ENCODE measurements at places on chromosomes 7 and 10.

DNA sequence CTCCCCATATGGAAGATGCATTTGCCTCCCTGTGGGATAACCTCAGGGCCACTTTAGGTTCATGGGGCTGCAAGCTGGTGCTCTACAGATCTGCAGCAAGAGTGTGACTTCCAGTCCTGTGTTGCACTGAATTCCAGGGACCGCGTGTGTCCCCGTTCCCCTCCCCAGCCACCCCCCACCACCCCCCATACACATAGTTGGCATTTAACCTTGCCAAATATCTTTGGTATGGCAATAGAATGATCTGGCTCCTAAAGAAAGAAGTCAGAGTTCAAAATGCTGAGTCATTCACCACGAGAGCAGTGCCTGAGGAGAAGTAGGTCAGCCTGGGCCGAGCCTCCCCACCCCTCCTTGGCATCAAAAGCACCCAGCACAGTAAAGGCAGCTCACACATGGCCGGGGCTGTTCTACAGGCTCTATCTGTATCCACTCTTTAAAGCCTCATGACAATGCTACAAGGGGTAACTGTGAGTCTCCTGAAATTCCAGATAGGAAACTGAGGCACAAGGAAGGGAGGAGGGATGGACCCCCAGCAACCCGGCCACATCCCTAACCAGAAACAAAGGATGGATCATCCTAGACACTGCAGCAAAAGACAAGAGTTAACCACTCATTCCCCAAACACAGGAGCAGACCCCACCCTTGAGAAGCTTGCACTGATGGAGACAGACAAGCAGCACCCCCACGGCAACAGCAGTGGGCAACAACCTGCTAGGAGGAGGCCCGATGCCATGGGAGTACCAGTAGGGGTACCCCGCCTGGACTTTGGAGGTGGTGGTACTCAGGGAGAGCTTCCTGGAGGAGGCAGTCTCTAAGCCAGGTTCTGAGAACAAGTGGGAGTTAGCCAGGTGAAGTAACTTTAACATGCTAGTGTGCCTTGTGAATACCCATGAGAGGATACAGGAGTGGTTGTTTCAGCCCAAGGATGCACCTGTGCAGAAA lies 70.3 kb upstream of the NANOS1 start:
- peak; percentile 56 for DNase-seq

GRCh38 chr10:79070081-79070605 lies 1.4 kb downstream of the ZMIZ1 start:
- no peak for DNase-seq

GRCh38 chr10:90179696-90180407 lies 478.5 kb downstream of the KIF20B start:
- DNase-seq, result peak; percentile 99

DNA sequence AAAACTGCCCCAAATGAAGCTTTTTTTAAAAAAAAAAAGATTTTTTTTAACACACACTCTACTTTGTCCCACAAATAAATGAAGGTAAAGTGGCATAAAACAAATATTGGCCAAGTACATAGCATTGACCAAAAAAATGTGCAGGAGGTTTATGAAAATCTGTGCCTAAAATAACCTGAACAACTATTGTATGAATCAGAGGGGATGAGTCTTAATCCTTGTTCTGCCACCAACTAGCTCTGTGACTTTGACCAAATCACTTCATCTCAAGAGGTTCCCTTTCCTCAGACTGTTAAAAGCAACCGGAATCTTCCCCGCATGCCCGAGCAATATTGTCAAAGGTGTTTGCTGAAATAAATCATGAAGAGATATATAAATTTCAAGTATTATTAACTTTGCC lies 150.4 kb upstream of the NEBL start:
- no peak for DNase-seq

GRCh38 chr10:122657255-122657654 lies 42.4 kb downstream of the C10orf120 start:
- DNase-seq, result no peak

DNA sequence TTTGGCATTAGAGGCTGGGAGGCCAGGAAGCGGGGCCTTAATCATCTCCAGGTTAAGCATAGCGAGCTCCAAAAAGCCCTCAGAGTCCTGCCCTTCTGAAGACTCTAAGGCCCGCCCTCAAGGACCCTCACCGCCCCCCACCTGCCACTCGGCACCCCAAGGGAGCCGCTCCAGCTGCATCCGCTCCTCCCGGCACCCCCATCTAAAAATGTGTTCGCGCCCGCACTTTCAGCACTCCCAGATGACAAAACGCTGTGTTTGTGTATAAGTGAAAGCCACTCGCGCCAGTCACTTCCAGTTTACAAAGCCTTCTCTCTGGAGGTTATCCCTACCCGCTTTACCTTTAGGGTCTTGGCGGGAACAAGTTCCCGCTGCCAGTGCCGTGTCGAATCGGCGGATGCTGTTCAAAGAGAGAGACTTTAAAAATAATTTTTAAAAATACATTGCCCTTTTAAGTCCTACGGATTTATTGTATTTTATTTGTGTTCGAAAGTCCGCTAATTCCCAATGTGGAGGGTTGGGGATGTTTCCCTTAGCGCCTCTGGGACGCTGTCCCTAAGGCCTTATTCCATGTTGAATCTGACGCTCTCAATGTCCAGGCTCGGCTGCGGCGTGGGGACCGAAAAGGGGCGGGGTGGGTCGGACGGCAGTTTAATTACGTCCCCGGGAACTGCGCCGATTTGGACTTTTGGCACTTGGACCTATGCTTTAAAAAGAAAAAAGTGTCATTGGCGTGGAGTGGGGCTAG lies at the start of the genes DCLRE1A and NHLRC2:
Gene DCLRE1A, minus strand, starts transcription at position 70 of the 748 bp plus-strand sequence. CDS start 900 bp downstream, outside the sequence.
Gene NHLRC2, plus strand, starts transcription at position 649 of the 748 bp plus-strand sequence. CDS start 212 bp downstream, outside the sequence.
- peak; percentile 77 for DNase-seq

Measured in fibroblast of upper back skin (primary cell).